ENCODE measurements at places on chromosomes 5 and 9.

- DNase-seq: no peak
These were observed 46.0 kb upstream of the SRFBP1 start for GRCh38 chr5:121915765-121916164.

GRCh38 chr5:143134900-143135299 lies 268.6 kb downstream of the NR3C1 start:
- DNase-seq: no peak

DNA sequence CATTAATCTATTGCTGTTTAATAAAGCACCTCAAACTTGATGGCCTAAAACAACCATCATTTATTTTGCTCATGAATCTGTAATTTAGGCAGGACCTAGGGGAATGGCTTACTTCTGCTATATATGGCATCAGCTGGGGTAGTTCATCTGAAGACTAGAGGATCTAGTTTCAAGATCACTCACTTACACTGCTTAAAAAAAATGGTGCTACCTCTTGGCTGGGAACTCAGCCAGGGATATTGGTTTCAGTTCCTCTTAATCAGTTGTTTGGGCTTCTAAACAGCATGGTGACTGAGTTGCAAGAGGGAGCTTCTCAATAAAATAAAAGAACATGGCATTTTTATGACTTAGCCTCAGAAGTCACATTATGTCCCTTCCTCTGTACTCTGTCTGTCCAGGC lies 142.0 kb downstream of the FAM114A2 start:
- DNase-seq: peak; percentile 57

- peak; percentile 28 for DNase-seq
These were observed 96.4 kb downstream of the DIRAS2 start for GRCh38 chr9:90546200-90546599.

DNA sequence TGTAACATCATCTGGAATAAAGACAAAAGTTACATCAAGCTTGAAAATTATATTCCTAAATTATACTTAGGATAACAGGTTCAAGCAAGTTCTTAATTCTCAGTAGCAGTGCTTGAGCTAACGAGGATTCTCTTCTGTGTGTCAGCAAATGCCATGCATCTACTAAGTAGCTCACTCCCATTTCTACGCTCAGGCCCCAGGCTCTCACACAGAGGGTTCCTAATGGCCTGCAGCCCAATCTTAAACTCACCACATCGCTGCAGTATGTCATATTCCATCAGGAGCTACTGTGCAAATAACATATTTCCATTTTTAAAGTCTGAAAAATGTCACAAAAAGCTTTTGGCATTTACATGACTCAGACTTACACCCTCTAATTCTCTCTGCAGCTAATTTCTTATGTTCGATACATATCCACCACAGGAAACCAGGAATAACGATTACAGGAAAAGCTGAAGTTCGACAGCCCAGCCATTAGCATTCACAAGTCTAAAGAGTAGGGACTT lies 474.8 kb downstream of the EFNA5 start:
- no peak for DNase-seq

DNA sequence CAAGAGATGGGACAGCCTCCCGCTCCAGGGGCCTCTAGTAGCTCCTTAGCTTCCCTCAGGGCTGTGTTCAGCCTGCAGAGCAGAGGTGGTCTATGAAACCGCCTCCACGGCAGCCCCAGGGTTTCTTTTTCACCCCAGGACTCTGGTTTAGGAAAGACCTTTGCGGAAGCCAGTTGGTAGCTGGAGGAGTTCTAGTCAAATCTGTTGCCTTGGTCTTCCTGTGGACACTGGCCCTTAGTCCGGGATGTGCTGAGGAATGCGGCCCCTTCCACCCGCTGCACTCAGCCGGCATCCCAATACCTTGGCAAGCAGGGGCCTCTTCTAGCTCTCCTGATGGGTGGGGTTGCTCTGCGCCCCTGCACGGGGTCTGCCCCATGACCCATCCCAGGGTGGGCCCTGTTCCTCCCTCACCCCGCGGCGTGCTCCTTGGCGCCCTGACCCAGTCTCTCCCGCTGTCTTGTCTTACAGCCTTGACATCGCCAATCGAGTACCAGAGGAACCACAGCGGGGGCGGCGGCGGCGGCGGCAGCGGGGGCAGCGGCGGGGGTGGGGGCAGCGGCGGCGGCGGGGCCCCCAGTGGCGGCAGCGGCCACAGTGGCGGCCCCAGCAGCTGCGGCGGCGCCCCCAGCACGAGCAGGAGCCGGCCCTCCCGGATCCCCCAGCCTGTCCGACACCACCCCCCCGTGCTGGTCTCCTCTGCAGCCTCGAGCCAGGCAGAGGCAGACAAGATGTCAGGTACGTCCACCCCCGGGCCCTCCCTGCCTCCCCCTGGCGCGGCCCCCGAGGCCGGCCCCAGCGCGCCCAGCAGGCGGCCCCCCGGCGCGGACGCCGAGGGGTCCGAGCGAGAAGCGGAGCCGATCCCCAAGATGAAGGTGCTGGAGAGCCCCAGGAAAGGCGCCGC lies 94.3 kb upstream of the OTULINL start:
- no peak for DNase-seq

- no peak for DNase-seq
These were observed 74.6 kb downstream of the NUDT12 start for GRCh38 chr5:103487822-103488493.

- no peak for DNase-seq
These were observed 9.0 kb upstream of the SUSD3 start for GRCh38 chr9:93049491-93049890.

GRCh38 chr9:69697475-69697874 lies 25.3 kb upstream of the APBA1 start:
- no peak for DNase-seq

DNA sequence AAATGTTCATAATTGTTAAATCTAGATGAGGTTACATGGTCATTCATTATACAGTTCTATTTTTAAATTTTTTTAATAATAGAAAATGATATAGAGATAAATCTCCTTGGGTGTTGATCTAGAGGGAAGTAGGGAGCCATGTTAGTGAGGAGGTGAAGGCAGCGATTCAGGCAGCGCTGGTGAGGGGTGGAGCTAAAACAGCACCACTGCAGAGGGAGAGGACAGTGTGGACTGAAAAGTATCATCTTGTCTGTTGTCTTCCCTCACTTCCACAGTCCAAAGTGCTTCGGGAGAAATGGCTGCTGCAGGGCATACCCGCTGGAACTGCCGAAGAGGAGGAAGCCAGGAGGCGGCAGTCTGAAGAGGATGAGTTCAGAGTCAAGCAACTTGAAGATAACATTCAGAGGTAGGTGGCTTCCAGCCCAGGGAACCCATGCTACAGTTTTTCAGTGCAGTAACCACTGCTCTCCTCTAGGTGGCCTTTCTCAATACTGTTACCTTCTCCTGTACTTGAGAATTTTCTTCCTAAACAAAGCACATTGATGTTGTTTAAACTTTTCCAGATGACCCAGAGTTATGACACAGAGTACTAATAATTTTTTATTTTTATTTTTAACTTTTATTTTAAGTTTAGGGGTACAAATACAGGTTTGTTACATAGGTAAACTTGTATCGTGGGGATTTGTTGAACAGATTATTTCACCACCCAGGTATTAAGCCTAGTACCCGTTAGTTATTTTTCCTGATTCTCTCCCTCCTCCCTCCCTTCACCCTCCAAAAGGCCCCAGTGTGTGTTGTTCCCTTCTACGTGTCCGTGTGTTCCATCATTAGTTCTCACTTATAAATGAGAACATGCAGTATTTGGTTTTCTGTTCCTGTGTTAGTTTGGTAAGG lies 100.5 kb downstream of the PALM2AKAP2 start:
- peak; percentile 38 for DNase-seq

GRCh38 chr5:95060098-95060497 lies 224.8 kb downstream of the MCTP1 start:
- no peak for DNase-seq

DNA sequence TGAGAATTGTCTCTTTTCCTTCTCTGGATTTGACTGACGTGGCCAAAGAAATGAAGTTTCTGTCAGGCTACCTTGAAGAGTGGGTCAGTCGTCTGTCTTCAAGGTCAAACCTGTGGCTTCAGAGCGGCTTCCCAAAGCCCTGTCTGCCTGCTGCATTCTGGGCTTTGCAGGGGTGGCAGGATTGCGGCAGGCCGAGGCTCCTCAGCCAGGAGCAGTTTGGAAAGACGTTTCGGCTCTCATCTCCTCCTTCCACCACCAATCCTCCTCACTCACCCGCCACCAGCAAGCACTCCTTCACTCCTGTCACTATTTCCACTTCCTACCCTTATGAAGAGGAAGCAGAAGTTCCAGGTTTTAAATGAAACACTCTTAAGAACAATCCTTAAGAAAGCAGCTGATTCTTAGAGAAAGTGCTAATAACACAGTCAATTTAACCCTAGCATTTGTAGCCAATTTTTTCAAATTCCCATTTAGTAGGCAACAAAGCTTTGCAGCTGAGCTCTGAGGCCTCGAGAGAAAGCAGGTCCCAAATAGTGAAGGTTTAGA lies 351.7 kb downstream of the ZNF608 start:
- no peak for DNase-seq

DNA sequence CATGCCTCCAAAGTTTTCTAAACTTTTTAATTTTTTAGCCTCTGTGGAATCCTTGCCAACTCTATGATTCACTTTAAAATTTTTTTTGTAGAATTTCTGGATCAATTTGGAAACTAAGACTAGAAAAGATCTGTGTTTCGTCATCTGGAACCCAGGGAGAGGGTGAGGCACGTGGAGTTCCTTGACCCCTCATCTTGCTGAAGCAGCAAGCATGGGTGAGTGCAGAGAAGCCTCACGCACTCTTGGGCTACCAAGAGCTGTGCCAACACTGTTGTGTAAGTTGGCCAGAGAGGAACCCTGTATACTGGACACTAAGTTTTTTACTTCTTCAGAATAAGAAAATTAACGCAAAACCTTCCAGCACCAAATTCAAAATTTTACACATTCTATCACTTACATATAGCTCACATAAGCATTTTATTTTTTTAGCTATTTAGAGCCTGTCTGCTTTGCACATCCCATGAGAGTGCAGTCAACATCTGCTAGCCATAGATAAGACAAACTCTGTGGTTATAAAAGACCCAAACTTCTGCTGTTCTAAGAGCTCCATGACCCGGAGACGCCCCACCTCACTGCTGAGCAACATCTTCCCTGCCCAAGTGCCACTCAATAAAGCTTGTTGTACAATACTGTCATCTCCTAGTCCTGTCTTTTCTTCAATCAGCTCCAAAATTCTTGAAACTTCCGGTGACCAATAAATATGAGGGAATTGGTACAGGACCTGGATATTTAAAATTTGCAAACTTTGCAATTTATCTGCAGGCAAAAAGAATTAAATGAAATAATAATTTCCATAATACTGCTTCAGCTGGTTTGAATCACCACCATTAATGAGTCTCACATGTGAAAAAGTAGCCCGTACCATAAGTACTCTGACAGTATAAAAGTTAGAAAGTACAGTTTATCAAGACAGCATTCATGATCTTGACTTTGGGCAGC lies 69.7 kb upstream of the ADCY2 start:
- peak; percentile 15 for DNase-seq

GRCh38 chr9:117783828-117784227 lies 79.6 kb downstream of the TLR4 start:
- no peak for DNase-seq

DNA sequence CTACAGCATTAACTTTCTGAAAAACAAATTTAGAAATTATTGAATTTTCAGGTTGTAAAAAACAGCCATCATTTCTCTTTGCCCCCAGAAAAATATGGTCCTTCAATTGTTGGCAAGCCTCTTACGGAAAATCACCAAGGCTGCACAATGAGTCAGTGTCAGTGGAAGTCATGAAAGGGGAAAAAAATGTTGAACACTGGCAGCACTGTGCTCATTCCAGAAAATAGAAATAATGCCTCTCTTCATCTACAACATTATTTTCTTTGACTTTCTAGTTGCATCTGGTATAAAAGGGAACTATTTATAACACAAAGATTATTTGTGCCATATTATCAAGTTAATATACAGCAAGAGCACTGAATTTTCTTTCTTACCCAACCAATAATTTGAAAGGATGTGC lies 26.7 kb upstream of the STK32A start:
- DNase-seq: no peak

DNA sequence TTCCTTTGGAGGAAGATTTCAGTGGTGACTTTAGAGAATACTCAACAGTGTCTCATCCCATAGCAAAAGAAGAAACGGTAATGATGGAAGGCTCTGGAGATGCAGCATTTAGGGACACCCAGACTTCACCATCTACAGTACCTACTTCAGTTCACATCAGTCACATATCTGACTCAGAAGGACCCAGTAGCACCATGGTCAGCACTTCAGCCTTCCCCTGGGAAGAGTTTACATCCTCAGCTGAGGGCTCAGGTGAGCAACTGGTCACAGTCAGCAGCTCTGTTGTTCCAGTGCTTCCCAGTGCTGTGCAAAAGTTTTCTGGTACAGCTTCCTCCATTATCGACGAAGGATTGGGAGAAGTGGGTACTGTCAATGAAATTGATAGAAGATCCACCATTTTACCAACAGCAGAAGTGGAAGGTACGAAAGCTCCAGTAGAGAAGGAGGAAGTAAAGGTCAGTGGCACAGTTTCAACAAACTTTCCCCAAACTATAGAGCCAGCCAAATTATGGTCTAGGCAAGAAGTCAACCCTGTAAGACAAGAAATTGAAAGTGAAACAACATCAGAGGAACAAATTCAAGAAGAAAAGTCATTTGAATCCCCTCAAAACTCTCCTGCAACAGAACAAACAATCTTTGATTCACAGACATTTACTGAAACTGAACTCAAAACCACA lies 67.4 kb downstream of the VCAN start:
- no peak for DNase-seq

DNA sequence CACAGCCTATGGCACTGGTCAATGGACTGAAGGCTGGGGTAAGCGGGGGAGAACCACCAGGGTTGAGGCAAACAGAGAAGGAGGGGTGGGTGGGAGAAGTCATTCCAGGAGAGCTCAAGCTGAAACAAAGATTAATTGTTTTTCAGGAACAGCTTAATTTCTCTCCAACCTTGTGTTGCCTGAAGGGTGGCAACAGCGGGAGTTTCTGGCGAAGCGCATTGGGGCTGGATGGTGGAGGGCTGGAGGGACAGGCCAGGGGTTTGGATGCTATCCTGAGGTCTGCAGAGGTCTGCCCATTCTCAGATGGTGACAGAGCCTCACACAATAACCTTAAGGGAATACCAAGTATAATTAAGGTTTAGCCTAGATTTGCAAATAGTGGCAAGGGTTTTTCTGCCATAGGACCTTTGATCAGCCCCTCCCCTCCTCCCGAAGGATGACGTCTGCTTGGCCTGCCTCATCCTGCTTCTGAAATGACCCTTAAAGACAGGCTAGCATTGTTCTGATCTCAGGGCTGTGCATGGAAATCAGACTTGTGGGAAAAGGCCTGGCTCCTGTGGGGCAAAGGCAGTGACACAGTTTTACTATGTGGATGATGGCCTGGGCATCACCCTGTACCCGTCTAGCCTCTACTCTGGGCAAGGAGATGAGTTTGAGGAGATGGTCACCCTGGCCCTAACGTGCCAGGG lies 32.7 kb downstream of the PSD2 start:
- DNase-seq: no peak

- no peak for DNase-seq
These were observed 38.7 kb downstream of the DYNC2I2 start for GRCh38 chr9:128617943-128618342.

DNA sequence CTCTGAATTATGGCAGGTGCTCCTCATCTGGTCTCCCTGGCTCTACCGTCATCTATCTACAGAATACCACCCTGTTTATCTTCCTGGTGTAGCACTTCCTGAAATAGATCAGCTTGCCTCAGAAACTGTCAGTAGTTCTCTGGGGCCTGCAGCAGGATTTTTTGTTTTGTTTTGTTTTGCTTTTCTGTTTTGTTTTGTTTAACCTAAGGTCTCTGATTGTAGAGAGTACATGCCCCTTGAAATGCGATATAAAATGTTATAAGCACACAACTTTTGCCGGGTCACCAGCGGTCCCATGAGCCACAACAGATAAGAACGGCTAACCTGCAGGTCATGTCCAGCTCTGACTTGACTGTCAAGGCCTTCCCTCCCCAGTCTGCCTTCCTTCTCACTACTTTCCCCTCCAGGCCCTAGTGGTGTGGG lies 26.6 kb upstream of the CREBRF start:
- no peak for DNase-seq
